ENCODE measurements at places on chromosomes 7 and 10.

- DNase-seq: no peak
These were observed 55.3 kb downstream of the NCAPG2 start for GRCh38 chr7:158649279-158649678.

- no peak for DNase-seq
These were observed 124.8 kb upstream of the TMEM72 start for GRCh38 chr10:44786286-44786850.

DNA sequence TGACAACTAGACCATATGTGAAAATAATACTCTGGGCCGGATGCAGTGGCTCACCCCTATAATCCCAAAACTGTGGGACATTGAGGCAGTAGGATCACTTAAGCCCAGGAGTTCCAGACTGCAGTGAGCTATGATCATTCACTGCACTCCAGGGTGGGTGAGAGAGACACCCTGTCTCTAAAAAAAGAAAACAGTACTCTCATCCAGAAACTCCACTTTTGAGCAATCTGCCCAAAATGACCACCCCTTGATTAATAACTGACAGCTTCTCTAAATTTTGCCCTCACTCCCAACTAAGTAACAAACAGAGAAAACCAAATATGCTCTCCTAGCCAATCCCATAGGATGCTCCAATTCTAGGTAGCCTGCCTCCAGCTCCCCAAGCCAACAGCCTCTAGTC, 62.5 kb upstream of the AKR1E2 start:
- no peak for DNase-seq

DNA sequence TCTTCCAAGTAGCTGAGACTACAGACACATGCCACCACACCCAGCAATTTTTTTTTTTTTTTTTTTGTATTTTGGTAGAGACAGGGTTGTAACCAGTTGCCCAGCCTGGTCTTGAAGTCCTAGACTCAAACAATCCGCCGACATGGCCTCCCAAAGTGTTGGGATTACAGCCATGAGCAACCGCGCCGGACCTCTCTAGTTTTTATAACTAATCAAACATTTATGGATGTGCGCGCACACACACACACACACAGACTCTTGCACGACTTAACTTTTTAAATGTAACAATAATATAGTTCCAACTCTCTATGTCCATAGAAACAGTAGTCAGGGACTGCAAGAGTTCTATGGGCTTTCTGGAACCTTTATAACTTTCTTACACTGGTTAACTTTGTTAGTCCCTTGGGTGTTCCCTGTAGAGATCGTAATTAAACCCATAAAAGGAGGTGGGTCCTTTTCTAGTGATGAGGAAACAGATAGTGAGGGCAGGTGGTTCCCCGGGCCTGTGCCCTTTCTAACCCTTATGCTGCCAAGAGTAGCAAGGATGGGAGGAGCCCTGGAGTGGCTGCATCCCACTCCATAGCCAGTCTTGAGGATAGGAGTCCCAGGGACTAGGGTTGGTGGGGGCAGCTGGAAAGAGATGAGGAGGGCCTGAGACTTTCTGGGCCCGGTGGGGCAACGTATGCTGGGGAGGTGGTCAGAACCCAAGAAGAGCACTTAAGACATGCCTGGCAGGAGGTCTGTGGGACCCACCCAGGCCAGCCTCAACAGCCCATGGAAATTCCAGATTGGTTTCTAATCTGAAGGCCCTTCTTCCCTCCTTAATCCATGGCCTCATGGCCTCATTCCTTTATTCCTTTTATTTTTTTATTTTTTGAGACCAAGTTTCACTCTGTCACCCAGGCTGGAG, 8.6 kb downstream of the MARVELD1 start:
- no peak for DNase-seq

DNA sequence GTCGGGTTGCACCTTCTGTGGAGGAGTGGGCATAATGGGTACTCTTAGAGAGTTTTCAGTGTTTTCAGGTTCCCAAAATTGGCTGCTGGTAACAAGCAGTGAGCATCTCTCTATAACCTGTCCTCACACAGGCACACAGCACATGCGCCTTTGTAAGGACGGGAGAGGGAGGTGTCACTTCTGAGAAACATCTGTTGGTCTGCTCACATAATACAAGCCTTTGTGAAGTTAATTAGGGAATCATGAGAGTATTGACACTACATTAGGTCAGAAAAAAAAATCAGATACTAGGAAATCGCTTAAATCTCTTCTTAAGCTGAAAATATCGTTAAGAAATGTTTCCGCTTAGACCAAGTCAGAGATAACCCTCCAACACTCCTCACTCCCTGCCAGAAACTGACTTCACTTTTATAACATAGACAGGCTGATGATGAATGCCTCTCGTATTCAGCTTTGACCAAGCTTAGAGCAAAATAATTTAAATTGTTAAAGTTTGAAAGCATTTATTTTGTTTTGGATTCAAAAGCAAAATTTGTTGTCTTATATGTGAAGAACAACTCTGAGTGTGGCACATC, 769.7 kb downstream of the TNS3 start:
- DNase-seq: no peak

- no peak for DNase-seq
These were observed 118.3 kb downstream of the PPP1R17 start for GRCh38 chr7:31805209-31805818.

GRCh38 chr7:52944921-52945320, 90.5 kb upstream of the POM121L12 start:
- DNase-seq: no peak

- DNase-seq: no peak
These were observed 21.6 kb downstream of the ENO4 start for GRCh38 chr10:116870949-116871348.

DNA sequence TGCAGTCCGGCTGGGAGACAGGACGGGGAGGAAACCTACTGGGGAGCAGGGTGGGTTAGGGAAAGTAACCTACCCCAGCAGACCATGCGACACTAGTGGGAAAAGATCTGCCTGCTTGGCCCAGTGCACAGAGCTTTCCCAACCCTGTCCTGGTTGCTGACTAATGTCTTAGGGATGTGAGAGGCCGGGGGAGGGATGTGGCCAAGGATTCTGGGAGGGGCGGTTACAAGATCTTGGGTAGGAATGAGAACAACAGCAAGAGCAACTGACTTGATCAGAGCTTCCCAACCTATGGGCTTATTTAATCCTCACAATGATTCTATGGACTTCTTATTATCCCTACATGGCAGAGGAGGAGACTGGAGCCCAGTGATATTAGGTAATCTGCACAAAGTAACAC, 24.0 kb upstream of the EIF5AL1 start:
- no peak for DNase-seq

DNA sequence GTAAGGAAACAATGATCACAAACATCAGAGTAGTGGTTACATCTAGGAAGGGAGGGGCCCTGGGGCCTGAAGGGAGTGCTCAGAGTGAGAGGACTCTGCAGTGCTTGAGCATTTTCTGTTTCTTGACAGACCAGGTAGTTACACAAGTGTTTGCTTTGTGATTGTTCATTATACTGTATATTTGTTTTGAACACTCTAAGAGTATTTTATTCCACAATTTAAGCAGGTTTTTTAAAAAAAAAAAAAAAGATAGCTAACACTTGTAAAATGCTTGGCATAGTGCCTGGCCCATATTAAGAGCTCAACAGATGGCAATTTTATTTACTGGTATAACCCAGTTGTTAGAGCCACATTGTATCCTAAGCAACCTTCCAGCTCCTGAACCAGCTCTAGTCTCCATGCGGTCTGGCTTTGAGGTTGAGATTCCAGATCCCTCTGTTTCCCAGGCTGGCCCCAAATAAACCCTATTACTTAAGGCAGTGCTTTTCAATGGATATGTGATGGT, 20.1 kb upstream of the ATXN7L1 start:
- peak; percentile 90 for DNase-seq

DNA sequence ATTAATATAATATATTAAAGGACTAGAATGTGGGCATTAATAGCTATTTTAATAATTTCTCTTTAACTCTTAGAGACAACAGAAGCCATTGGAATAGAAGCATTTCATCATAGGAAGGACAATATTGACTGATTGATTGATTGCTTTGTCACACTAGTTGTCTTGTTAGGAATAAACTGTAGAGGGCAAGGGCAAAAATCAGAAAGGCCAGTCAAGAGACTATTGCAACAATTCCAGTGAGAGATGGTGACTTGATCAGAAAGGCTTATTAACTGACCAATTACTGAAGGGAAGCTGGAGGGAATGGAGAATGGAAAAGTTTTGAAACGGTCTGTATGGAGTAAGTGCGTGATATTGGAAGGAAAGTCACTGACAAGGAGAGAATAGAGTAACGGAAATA, 87.3 kb downstream of the RUNDC3B start:
- DNase-seq: no peak

Data from NCI-H510A treated with DMSO at 0.1 percent for 48 hours (cell line).